ENCODE measurements at places on chromosomes 5 and 9. TPM values are rescaled to one million over a fixed set of nuclear protein-coding genes. Genes with fewer than 3 reads are reported as not detected.

The LRRC19 gene
- not detected for total RNA-seq

The SNCB gene
- total RNA-seq = not detected

The TXNDC8 gene
- not detected for total RNA-seq

The CD72 gene
- 0.86 TPM for total RNA-seq

The GCNT4 gene
- 46.2 TPM for total RNA-seq

The RAD50 gene
- 46.6 TPM for total RNA-seq

The LHX3 gene
- not detected for total RNA-seq

The PCDHGA3 gene
- total RNA-seq = 3.2 TPM

The TRIP13 gene
- total RNA-seq = 16.8 TPM

The CNTNAP3B gene
- 0.97 TPM for total RNA-seq

The PCDHB16 gene
- total RNA-seq = under 0.01 TPM

The RASA1 gene
- 30.0 TPM for total RNA-seq

The WNK2 gene
- not detected for total RNA-seq

The SPAAR gene
- not detected for total RNA-seq

The TAF1L gene
- total RNA-seq = not detected

The IRX2 gene
- total RNA-seq = 3.0 TPM

The INSL4 gene
- not detected for total RNA-seq

- peak; percentile 11 for DNase-seq
Measured at GRCh38 chr5:169094586-169095409, 206.1 kb downstream of the SLIT3 start.

- DNase-seq = peak; percentile 37
Measured at GRCh38 chr5:103800741-103801495, 238.3 kb upstream of the NUDT12 start.

DNA sequence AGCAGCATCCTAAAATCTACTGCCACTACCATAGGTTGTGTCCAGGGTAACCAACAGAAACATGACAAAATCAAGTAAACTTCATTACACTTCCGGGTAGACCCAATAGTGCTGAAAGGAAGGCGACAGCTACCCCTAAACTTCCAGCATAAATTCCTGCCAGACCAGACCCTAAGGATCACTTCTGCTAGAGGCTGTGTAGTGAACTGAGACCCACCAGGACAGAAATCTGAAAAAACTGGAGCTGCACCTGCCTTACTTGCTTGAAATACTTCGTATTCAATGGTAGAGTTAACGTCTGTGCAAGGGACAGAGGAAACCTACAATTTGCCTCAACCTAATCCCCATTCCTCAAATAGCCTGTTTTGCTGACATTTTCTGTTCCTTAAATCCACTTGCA is 1.0 kb upstream of the SECISBP2 start:
- DNase-seq = no peak

DNA sequence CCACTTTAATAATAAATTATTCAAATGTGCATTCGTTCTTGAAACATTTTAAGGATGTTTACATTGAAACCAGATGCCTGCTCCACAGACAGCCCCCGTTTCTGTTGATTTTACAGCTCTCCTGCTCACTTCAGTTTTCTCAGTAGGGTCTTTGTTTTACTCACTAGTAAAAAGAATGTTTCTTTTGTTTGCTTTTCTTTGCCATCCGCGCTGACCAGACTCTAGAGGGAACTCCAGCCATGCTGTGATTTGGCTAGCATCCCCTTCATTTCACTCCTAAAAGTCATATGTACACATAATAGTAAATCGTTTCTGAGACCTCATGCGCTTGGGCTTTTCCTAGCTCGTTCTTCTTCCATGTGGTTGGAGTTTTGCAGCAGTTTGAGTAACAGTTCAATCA is 28.7 kb upstream of the PALM2AKAP2 start:
- no peak for DNase-seq

- no peak for DNase-seq
Measured at GRCh38 chr9:107309271-107309670, 26.2 kb downstream of the RAD23B start.

DNA sequence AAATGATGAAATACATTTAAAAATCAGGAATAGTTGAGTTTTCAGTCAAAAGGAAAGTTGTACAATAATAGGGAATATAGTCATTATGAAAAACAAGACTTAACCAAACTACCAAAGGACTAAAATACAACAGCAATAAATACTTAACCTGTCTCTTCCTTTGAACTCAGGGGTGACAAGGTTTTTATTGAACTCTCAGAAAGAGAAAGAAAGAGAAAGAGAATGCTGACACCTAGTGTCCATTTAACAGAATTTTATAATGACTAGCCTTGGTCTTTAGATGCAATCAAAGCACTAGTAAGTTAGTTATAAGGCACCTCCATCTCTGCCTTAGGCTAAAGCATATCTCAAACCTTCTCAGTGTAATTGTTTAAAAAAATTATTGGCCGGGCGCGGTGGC is 47.5 kb downstream of the UIMC1 start:
- peak; percentile 46 for DNase-seq

GRCh38 chr9:127034691-127035090 is 87.7 kb downstream of the ANGPTL2 start:
- DNase-seq = no peak

- DNase-seq = no peak
Measured at GRCh38 chr9:100573655-100574260, 4.1 kb upstream of the CAVIN4 start.

DNA sequence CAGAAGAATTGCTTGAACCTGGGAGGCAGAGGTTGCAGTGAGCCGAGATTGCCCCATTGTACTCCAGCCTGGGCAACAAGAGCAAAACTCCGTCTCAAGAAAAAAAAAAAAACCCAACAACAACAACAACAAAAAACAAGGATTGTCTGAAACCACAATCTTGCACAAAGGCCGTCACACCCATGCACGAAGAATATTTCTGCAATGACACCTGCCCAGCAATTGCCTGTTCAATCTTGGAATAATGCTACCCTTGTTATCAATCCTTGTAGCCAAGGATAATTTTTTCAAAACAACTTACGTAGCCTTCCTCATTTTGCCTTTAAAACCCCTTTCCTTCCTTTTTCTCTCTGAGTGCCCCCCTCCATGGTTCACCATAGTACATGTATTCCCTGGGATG is 3.7 kb upstream of the CLTB start:
- no peak for DNase-seq

GRCh38 chr5:56048124-56048523 is 53.4 kb upstream of the IL6ST start:
- no peak for DNase-seq

- no peak for DNase-seq
Measured at GRCh38 chr9:116635908-116636307, 51.2 kb upstream of the TRIM32 start.

- no peak for DNase-seq
Measured at GRCh38 chr5:4208996-4209395, 613.4 kb downstream of the IRX1 start.

- DNase-seq = peak; percentile 32
Measured at GRCh38 chr5:40547994-40548575, 131.6 kb upstream of the PTGER4 start.

DNA sequence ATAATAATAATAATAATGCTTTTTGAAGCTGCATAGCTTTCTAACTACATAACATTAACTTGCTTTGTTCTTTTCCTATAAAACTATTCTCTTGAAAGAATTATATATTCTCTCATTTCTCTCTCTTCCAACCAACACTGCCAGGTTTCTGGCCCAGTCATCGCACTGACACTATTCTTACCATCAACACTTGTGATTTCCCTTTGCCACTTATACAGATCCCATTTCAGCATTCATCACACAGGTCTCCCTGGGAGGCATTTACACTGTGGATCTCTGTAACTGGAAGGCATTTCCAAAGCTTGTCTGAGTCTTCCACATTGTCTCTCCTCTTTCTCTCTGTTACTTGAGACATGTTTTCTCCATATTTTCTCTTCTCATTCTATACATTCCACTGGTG is 777.8 kb upstream of the ACO1 start:
- no peak for DNase-seq

DNA sequence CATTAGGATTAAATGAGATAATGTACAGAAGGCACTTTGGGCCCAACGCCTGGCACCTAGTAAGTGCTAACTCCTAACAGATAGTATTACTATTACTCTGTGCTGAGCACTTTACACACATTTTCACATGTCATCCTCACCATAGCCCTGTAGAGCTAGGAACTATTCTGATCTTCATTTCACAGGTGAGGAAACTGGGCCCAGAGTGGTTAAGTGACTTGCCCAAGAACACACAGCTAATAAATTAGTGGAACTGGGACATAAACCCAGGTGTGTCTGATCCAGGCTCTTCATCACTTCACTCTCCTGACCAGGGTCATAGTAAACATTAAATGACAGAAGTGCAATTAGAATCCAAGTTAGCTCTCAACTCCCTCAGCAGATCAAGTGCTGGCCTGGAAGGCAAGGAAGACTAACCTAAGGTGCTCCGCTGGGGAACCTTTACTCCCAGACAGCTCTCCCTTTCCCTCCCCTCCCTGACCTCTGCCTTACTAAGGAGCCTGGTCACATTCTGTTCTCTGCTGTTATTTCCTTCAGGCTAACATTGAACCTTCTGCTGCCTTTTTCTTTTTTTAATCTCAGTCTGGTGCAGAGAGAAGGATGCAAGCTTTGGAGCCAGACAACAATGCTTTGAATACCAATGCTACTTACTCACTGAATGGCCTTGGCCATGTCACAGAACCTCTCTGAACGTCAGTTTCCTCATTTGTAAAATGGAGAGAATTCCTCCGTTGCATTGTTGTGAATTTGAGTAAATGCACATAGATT is 4.1 kb upstream of the ADRA1B start:
- DNase-seq = peak; percentile 65

GRCh38 chr5:160473681-160474080 is 52.0 kb downstream of the PTTG1 start:
- no peak for DNase-seq

DNA sequence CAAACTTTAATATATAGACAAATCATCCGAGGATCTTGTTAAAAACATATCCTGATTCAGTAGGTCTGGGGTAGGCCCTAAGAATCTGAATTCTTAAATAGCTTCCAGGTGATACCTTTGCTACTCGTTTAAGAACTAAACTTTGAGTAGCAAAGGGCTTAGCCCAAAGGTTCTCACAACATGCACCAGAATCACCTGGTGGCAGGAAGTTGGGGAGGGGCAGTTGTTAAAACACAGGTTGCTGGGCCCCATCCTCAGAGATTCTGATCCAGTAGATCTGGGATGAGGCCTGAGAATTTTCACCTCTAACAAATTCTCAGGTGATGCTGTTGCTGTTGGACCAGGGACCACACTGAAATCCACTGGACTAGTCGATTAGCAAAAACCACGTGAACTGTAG is 20.0 kb upstream of the RGMB start:
- DNase-seq = no peak

- DNase-seq = no peak
Measured at GRCh38 chr9:122248448-122248865, 16.2 kb downstream of the RBM18 start.

GRCh38 chr9:112496074-112496722 is 9.6 kb downstream of the KIAA1958 start:
- DNase-seq = peak; percentile 58

GRCh38 chr5:111422747-111423720 is 89.3 kb downstream of the STARD4 start:
- DNase-seq = no peak

- no peak for DNase-seq
Measured at GRCh38 chr9:88580961-88581360, 46.0 kb downstream of the NXNL2 start.

GRCh38 chr9:81892440-81892839 is 35.8 kb upstream of the SPATA31D4 start:
- no peak for DNase-seq

- DNase-seq = no peak
Measured at GRCh38 chr9:36847781-36848673, 186.0 kb downstream of the PAX5 start.

DNA sequence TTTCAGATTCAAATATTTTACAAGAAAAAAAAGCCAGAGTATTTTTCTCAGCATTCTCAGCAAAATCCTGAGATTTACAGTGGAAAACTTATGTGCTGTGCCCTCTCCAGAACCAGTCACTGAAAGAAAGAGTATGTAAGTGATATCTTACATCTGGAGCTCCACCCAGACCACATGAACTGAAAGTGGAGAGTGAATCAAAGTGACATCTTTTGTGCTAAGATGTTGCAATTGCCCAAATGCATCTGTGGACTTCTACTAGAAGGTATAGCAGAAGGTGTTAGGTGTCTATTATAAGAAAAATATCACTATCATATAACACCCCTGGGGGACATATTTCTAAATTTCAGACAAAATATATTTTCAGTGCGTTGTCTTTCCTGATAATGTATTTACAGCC is 49.0 kb upstream of the RIC1 start:
- peak; percentile 25 for DNase-seq

- DNase-seq = no peak
Measured at GRCh38 chr5:173463207-173463606, 135.0 kb upstream of the STC2 start.

DNA sequence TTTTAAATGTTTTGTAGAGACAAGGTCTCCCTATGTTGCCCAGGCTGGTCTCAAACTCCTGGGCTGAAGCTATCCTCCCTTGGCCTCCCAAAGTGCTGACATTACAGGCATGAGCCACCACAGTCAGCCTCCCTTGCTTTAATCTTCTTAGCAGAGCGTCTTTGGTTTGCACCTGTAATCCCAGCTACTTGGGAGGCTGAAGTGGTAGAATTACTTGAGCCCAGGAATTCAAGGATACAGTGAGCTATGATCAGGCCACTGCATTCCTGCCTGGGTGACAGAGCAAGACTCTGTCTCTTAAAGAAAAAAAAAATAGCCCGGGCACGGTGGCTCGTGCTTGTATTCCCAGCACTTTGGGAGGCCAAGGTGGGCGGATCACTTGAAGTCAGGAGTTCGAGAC is 27.8 kb downstream of the UBE2D2 start:
- DNase-seq = no peak

DNA sequence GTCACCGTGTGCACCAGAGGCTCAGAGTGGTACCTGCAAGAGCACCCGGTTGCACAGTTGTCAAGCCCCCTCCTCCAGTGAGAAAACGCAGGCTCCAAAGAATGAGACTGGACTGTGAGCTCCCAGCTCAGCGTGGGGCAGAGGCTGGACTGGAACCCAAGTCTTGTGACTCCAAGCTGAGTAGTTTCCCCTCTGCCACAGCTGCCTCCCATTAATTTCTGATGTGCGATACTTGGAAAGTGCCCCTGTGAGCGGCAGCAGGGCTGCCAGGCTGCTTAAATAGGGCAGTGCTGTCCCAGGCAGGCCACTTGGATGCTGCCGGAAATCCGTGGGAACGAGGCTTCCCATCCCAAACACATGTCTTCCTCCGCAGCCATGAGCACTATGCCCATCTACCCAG is 62.2 kb upstream of the ANGPTL2 start:
- DNase-seq = no peak
